RWPE2 (cell line): ENCODE measurements at places on chromosomes 16 and 17.
A peak's percentile ranks its signal among the peaks of the same experiment; 100 is the strongest.

DNA sequence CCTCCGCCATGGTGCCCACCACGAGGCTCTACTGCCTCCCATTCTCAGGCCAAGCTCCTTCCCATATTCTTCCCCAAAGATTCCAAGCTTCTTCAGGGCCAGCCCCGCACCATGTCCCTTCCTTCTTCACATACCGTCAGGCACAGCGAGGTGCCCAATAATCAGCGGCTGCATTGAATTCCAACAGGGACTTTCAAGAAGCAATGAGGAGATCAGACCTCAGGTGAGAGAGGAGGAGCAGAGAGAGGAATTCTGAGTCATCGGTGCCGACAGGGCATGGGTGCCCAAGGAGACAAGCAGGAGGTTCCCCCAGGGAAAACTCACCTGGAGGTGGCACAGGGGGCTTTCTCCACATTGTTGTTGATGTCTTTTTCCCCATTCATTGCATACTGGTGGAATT lies 2.0 kb downstream of the NOS2 start:
- DNase-seq = no peak

DNA sequence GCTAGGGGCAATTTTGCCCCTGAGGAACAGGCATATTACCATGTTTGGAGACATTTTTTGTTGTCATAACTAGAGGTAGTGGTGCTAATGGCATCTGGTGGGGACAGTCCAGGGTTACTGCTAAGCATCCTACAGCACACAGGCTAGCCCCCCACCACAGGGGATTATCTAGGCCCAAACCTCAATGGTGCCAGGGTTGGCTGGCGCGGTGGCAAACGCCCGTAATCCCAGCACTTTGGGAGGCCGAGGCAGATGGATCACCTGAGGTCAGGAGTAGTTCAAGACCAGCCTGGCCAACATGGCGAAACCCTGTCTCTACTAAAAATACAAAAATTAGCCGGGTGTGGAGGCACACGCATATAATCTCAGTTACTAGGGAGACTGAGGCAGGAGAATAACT lies 15.2 kb downstream of the C1QTNF1 start:
- DNase-seq = no peak

- DNase-seq = no peak
Measured at GRCh38 chr17:68509141-68510057, 2.8 kb upstream of the PRKAR1A start.

GRCh38 chr17:31211352-31212012 lies 85.6 kb downstream of the OMG start:
- DNase-seq = no peak

- DNase-seq = no peak
Measured at GRCh38 chr17:9536061-9536460, 39.6 kb downstream of the STX8 start.

DNA sequence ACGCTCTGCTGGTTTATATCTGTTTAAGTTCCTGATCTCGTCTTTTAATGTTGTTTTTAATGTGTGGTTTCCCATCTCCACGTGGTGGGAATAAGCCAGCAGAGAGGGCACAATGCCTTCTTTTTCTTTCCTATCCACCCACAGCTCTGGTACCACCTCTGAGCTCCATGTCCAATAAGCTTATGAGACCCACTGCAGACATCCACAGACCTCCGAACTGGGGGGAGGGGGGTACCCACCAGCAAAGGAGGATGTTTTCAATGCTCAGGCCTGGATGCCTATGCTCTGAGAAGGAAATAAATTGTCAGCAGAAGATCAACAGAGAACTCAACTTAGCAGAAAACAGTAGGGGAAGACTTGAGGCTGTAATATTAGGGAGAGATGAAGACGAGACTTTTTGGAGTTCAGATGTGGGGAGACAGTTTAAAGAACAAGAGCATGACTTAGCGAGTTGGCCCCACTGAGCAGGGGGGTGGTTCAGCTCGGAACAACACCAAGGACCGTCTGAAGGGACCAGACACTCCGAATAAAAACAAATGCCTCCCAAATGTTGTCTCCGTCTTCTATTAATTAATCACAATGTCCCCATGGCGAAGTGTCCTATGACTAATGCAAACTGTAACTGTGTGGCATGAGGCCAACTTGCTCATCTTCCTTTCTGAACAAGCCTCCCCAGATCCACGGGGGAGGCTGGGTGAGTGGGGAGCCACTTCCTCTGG lies 62.7 kb downstream of the GAS7 start:
- no peak for DNase-seq

GRCh38 chr16:84840687-84841627 lies 21.2 kb downstream of the CRISPLD2 start:
- DNase-seq = no peak

DNA sequence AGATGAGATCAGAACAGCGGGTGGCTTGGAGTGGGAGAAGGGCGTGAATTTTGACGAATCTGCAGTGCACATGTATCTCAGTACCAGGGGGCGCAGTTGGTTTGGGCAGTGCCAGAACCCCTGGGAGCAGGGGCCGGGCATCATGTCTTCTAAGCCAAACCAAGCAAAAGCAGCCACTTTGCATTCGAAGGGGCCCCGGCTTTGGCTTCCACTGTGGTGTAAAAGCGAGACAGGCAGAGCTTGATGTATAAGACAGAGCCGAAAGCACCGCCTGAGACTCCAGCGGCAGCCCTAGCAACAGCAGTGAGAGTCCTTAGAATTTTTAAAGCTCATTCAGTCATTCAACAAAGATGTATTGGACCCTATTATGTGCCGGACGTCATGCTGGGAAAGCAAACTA lies 3.8 kb upstream of the XYLT1 start:
- no peak for DNase-seq

GRCh38 chr16:20049831-20050230 lies 23.9 kb downstream of the GPR139 start:
- no peak for DNase-seq

GRCh38 chr17:33862772-33863602 lies 392.1 kb upstream of the CCL2 start:
- DNase-seq = no peak

DNA sequence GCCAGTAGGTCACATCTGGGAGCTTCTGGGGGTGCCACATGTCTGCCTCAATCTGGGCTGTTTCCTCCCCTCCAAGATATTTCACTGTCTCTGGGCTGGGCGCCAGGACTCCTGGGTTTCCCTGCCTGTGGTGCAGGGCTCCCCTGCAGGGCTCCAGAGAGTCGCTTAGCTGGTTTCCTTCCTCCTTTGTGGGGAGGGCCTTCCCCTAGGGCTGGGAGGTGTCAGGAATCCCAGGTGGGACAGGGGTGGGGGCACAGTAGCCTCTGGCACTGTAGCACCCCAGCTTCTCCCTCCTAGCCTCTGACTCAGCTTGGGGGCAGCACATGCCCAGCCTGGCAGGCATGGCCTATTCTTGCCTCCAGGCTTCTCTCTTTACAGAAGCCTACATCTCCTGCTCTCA lies 2.6 kb downstream of the RARA start:
- DNase-seq = no peak

DNA sequence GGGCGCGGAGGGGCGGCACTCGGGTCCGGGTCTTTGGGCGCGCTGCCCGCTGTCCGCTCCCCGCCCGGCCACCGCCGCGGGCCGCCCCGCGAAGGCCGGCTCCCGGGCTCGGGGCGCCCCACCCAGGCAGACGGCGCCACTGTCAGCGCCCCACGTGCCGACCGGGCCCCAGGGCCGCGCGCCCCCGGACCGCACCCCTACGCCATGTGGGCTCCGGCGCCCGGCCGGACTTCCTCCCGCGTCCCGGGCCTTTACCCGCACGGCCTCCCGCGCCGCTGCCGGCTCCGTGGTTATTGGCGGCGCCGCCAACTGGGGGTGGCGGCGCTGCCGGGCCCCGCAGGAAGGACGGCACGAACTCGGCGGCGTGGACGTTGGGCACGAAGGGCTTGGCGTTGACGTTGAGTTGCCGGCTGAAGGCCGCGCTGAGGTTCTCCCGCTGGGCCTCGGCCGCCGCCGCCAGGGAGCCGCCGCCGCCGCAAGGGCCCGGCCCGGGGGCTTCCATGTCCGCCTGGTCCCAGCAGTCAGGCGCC lies 577 bp downstream of the GSPT1 start:
- DNase-seq = no peak

GRCh38 chr17:21235921-21236320 lies 17.3 kb downstream of the NATD1 start:
- no peak for DNase-seq

GRCh38 chr17:1532836-1533602 lies 16.6 kb upstream of the INPP5K start:
- no peak for DNase-seq

DNA sequence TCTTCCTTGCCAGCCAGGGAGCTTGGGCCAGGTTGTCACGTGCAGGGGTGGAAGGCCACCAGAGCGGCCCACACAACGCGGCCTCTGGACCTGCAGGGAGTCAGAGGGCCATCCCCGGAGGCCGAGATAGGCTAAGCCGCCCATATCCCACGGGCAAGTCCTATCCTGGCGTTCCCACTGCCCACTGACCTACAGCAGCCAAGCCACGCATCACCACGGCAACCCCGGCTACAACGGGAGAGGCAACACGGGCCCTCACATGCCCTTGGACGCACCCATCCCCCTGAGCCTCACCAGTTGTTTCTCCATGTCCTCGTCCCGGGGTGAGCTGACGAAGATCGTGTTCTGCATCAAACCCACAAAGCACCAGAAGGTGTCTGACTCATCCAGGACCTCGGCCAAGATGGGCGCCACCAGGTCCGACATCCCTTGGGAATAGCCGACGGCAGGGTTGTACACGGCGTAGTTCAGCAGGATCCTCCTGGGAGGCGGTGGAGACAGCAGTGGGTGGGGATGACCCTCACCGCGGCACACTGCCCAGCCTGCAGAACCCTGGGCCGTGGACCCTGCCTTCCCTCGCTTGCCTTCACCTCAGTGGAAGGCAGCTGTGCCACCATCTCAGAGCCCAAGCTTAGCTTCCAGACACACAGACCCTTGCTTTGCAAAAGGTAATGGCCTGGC lies 88.2 kb downstream of the TBC1D16 start:
- peak; percentile 77 for DNase-seq

GRCh38 chr16:47019568-47019967 lies 46.1 kb upstream of the DNAJA2 start:
- DNase-seq = no peak

- DNase-seq = no peak
Measured at GRCh38 chr16:2077696-2078095, 29.9 kb downstream of the TSC2 start.

DNA sequence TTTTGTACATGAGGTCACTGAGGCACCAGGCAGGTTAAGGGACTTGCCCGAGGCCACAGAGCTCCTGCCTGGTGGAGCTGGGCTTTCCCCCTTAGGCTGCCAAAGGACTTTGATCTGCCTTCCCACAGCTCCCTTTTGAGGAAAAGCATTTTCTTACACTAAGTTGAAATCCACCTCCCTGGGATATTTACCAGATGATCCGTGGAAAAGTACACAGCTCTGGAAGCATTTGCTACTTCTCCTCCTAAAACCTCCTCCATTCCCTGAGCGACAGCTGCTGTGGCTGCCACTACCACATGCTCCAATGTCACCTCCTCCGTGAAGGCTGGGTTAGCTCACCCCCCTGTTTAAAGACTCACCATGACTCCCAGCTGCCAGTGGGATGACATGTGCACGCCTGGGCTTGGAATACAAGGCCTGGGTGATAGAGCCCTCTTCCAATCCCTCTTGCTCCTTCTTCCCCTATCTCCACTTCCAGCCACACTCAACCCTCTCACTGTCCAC lies 1.2 kb upstream of the MPRIP start:
- DNase-seq = no peak

DNA sequence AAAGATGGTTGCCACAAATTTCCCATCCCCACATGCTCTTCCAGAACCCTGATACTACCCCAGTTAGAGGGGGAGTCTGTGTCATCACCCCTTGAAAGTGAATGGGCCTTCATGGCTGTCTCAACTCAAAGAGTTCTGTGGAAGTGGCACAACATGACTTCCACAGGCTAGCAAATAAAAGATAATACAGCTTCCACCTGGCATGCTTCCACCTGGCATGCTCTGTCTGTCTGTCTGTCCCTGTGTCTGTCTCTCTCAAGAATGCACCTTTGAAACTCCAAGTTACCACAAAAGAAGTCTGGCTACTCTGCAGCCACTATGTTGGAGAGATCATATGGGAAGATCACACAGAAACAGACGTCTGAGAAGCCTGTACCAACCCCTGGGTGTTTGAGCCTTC lies 35.0 kb downstream of the CFDP1 start:
- DNase-seq = no peak

GRCh38 chr17:29723278-29724047 lies 100.8 kb upstream of the CORO6 start:
- DNase-seq = no peak

DNA sequence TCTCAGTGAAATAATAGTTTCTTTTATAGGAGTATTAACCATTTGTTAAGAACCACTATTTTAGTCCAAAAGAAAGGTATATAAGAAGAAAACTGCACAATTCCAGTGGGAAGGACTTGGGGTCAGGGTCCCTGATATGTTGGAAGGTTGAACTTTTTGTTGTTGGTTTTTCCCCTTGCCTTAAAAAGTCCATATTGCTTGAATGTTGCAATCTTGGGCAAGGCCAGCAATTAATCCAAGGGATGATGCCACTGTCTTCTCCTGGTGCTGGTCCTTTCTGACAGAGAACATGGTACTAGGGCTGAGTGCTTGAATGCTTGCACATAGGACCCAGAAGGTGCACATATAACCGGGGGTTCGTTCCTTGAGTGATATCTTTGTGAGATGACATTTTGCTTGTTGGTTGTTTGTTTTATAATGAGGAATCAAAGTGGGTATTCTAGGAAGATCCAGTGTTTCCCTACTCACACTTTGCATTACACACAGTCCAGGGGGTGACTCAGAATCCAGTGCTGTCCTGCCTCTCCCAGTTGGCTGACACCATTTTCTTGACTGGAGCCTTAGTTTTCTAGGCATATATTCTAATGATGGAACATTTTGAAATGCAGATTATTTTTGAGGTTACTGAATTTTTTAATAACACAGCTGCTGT lies 54.9 kb downstream of the SIAH1 start:
- DNase-seq = no peak

GRCh38 chr17:80876950-80877728 lies 114.5 kb upstream of the CHMP6 start:
- peak; percentile 57 for DNase-seq

- no peak for DNase-seq
Measured at GRCh38 chr16:76681296-76681695, 404.1 kb downstream of the CNTNAP4 start.

GRCh38 chr17:73214851-73215250 lies 22.0 kb downstream of the COG1 start:
- no peak for DNase-seq

DNA sequence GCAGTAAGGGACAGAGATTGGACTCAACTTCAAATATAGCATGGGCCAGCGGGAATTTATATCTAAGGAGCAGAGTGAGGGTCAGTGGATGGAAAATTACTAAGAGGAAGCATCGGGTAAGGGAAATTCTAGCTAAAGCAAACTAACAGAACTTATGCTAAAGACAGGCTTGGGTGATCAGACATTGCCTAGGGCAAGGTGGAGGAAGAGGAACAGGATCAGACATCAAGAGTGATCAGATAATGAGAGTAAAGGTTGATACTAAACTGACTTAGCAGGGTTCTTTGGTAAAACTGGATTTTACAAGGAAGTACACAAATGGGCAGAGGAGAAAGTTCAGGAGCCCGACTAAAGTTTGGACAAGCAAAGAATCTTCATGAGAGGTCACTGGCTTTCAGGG lies 86.3 kb upstream of the TOM1L1 start:
- no peak for DNase-seq

- no peak for DNase-seq
Measured at GRCh38 chr16:55515111-55515510, 6.2 kb downstream of the LPCAT2 start.

- no peak for DNase-seq
Measured at GRCh38 chr17:77076124-77076830, 64.5 kb upstream of the SEC14L1 start.

- no peak for DNase-seq
Measured at GRCh38 chr17:74840989-74841666, 18.6 kb downstream of the GRIN2C start.

- no peak for DNase-seq
Measured at GRCh38 chr16:48350736-48351135, 34.5 kb downstream of the SIAH1 start.
